ENCODE measurements at places on chromosomes 16 and 17.

DNA sequence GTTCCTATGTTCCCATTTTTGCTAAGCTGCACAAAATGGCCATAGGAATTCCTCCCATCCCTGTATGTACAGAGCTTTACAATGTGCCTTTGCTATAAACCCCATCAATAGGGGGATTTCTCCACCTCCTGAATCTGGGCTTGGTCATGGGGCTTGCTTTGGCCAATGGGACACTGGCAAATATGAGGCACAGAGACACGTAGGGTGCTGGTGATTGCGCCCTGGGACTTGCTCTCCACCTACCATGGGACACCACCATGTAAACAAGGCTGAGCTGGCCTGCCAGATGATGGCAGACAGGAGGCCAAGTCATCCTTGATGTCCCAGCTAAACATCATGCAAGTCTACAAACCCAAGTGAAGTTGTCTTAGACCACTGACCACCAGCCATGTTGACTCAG, 15.3 kb upstream of the ALDH3A1 start:
- DNase-seq: no peak

DNA sequence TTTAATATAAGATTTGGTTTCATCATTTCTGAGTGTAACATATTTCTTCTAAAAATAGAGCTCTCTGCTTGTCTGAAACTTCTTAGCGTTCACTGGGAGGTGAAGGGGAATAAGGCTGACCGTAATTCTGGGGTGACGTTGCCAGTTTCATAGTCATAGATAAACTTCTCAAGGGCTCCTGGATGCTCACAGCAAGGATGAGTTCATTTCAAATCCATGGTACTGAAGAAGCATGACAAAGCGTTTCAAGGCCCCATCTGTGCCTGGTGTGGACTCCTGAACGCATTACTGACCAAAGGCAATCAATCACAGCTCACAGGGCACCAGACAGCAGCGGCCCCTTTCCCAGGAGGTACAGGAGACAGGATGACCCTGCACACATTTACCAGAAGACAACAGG, 12.0 kb upstream of the EVPL start:
- no peak for DNase-seq

GRCh38 chr16:12182212-12182611, 205.7 kb downstream of the SNX29 start:
- DNase-seq: no peak

GRCh38 chr17:66306446-66306845, 4.0 kb downstream of the PRKCA start:
- DNase-seq: no peak

GRCh38 chr17:72030067-72030899, 90.5 kb upstream of the SOX9 start:
- DNase-seq: no peak

- DNase-seq: no peak
These were observed 11.2 kb downstream of the CYB5D2 start for GRCh38 chr17:4154201-4154600.

DNA sequence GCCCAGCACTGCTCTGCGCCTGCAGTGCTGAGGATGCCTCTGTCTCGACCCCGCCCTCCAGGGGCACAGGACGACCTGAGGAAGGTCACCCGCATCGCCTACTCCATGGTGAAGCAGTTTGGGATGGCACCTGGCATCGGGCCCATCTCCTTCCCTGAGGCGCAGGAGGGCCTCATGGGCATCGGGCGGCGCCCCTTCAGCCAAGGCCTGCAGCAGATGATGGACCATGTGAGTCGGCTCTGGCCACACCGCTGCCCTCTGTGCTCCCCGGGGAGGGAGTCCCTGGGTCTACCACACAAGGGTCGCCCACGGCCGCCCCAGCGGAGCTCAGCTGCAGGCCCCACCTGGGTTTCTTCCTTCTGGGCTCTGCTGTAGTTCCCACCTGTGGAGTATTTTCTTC, 6.7 kb upstream of the RPL13 start:
- no peak for DNase-seq
